Ovary (tissue), 10 donors: ENCODE measurements at places on chromosomes 3 and 15. TPM values are rescaled to one million over a fixed set of nuclear protein-coding genes. Genes with fewer than 3 reads are reported as not detected.

- DNase-seq = no peak
Observed at GRCh38 chr3:41794748-41795589, 166.9 kb downstream of the ULK4 start.

- DNase-seq = no peak
Observed at GRCh38 chr3:152635389-152635788, 199.5 kb upstream of the P2RY1 start.

IMPG2 gene
- polyA plus RNA-seq = 0.22 TPM

DNA sequence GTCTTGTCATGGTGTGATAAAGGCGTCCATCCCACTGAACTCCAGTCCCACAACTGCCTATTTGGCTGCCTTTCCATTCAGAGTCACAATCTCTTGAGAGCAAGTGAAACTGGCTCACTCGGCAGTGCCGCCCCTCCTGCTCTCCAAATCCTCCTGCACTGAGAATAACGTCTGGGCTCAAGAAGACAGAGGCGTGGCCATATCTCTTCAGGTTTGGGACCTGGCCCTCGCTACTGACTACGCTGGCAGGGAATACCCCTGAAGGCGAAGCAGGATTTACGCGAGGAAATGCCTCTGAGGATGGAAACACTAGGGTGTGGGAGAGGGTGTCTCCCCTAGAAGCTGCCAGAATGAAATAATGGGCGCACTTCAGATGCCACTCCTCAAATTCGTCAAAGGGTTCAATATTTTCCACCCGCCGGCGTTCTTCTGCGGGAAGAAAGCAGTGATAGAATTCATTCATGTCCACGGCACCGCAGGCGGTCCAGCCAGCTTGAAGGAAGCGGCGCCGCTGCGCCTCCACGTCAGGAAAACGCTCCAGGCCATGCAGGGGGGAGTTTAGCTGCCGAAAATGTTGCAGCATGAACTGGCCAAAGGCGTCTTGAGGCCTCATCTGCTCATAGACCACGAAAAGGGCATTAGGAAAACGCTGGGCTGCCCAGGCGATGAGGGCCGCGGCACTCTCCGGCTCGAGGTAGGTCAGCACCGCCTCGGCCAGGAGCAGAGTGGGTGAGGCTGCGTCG lies 985 bp downstream of the LCMT2 start:
- DNase-seq = peak; percentile 29

GRCh38 chr15:99250001-99250400 lies 620 bp upstream of the TTC23 start:
- no peak for DNase-seq

CSTA gene
- polyA plus RNA-seq = 37.9 TPM

IL5RA gene
- polyA plus RNA-seq = 0.63 TPM

ZPLD1 gene
- polyA plus RNA-seq = 0.34 TPM

- DNase-seq = no peak
Observed at GRCh38 chr3:125140011-125140817, 72.3 kb downstream of the SLC12A8 start.

CP gene
- polyA plus RNA-seq = 0.40 TPM

SH2D7 gene
- polyA plus RNA-seq = not detected

DNA sequence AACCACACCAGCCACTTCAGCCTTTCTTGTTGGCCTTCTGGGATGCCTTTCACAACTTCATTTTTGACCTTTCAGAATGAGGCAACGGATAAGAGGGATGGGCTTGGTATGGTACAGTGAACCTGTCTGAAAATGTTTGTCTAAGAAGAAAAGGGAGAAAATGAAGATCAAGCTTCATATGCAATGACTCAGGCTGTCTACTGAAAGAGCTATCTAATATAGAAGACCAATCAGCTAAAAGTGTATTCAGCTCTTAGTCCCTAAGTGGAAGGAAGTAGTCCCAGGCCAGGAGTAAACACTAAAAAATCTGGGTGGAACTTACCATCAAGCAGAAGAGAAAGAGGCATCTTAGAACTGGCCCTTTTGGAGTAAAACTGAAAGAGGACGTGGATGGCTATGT lies 12.2 kb upstream of the UPK1B start:
- DNase-seq = no peak

GRCh38 chr3:16124636-16125035 lies 49.8 kb upstream of the GALNT15 start:
- DNase-seq = no peak

GRCh38 chr15:25433118-25433865 lies 5.5 kb downstream of the UBE3A start:
- DNase-seq = no peak

GRCh38 chr3:13213490-13213889 lies 140.3 kb upstream of the IQSEC1 start:
- DNase-seq = no peak

SLC26A6 gene
- 14.5 TPM for polyA plus RNA-seq

GABRR3 gene
- polyA plus RNA-seq = not detected

HHLA2 gene
- polyA plus RNA-seq = 0.12 TPM

DNA sequence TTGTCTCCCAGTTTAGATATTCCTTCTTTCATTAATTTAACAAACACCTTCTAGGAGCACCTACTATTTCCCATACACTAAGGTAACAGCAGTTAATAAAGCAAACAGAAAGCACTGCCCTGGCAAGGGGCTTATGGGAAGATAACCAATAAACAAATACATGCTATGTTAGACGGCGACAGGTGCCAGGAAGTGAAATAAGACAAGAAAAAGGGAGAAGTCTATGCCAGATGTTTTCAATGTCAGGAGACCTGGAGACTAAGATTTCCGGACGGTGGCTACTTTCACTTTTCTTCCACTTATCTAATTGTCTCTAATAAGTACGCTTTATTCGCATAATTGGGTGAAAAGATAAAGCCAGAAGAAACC lies 32.5 kb upstream of the ZNF445 start:
- no peak for DNase-seq
